ENCODE measurements at places on chromosomes 6 and 20. TPM values are rescaled to one million over a fixed set of nuclear protein-coding genes. Genes with fewer than 3 reads are reported as not detected.

Gene EDN1
- 5.2 TPM for total RNA-seq

Gene MACROD2
- total RNA-seq, result 0.56 TPM

Gene OR2H2
- total RNA-seq, result not detected

Gene SPEF1
- 0.12 TPM for total RNA-seq

Gene DEFB124
- total RNA-seq, result not detected

Gene KCNQ5
- total RNA-seq, result 6.7 TPM

Gene SIRPD
- not detected for total RNA-seq

Gene MICAL1
- total RNA-seq, result 56.1 TPM

Gene KCNB1
- under 0.01 TPM for total RNA-seq

Gene TXNDC5
- 548 TPM for total RNA-seq

Gene RBBP8NL
- not detected for total RNA-seq

Gene CYP21A2
- under 0.01 TPM for total RNA-seq

Gene VIP
- total RNA-seq, result not detected

Gene HACE1
- total RNA-seq, result 16.0 TPM

Gene MEI4
- total RNA-seq, result not detected
